Metanephros (tissue), 2 donors: ENCODE measurements at places on chromosomes 13 and 19. TPM values are rescaled to one million over a fixed set of nuclear protein-coding genes. Genes with fewer than 3 reads are reported as not detected.

The ATXN8OS gene
- not detected for total RNA-seq

The MEIOSIN gene
- total RNA-seq = not detected

The SF3A2 gene
- total RNA-seq = 89.5 TPM

The IZUMO4 gene
- total RNA-seq = 8.6 TPM

The CEACAM8 gene
- total RNA-seq = 2.5 TPM

The NFIX gene
- total RNA-seq = 48.9 TPM

The CYP4F12 gene
- total RNA-seq = 4.1 TPM

The ZNF112 gene
- 11.9 TPM for total RNA-seq

The MZF1 gene
- total RNA-seq = 37.2 TPM
